ENCODE measurements at places on chromosomes 16 and 17.

DNA sequence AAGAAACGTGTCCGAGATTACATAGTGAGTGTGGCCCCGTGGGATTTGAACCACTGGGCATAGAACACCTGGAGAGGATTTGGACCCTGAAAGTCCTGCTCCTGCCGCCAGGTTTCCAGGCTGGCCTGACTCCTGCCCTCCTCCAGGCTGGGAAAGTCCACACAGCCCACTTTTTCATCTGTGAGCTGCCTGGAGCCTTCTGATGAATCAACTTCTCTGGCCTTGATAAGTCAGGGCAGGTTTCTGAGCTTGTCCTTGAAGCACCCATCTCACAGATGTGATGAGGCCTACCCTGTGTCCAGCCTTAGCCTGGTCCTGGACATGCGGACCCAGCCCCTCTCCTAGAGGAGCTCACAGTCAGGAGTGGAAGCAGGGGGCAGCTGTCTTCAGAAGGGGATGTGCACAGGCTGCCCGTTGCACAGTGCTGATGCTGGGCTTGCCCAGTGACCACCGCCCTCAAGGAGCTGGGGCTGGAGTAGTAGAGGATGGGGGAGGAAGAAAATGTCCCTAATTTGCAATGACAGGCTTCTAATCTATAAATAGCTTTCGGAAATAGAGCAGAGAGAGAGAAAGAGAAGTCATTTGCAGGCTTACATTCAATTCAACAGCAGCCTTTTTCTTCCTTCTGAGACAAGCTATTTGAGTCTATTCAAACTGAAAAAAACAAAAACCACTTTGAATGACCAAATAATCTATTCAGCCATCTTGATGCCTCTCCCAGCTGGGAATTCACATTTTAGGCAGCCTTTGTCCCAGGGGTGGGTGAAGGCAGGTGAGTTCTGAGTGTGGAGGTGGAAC lies 73.5 kb upstream of the DNAJA2 start:
- no peak for DNase-seq

- DNase-seq: no peak
These were observed 14.9 kb downstream of the SPATA32 start for GRCh38 chr17:45246861-45247428.

- DNase-seq: no peak
These were observed 59.5 kb downstream of the RAI1 start for GRCh38 chr17:17740615-17741348.

- DNase-seq: no peak
These were observed 10.7 kb upstream of the USP10 start for GRCh38 chr16:84689111-84689510.

DNA sequence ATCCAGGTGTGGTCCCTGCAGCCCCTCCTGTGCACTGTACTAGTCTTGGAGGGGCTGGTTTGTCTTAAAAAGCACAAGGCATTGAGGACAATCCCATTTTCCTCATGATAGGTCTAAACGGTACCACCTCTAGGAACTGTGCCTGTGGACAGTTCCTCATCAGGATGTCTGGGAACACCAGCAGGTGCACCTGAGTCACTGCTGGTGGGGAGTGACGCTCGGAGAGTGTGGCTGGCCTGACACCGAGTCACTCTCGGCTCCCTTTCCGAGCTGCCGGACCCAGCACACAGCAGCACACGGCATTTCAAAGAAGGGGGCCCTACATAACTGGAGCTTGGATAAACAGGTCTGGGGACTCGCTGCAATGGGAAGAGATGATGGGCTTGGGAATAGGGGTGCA lies 25.6 kb downstream of the LRRC75A start:
- DNase-seq: peak; percentile 57

All from colonic mucosa (tissue), 4 donors.